Skeletal muscle cell (primary cell): ENCODE measurements at places on chromosomes 7 and 10.

- DNase-seq, result no peak
Observed at GRCh38 chr10:50604809-50605208, 18.9 kb downstream of the SGMS1 start.

- no peak for DNase-seq
Observed at GRCh38 chr7:156356551-156356950, 284.0 kb upstream of the RNF32 start.

GRCh38 chr10:26627324-26627723 lies 70.2 kb upstream of the PDSS1 start:
- no peak for DNase-seq

GRCh38 chr10:3802526-3803265 lies 17.7 kb upstream of the KLF6 start:
- DNase-seq, result no peak

- no peak for DNase-seq
Observed at GRCh38 chr10:83835945-83836745, 303.2 kb upstream of the GHITM start.

- DNase-seq, result no peak
Observed at GRCh38 chr10:59631237-59631636, 78.4 kb downstream of the SLC16A9 start.

DNA sequence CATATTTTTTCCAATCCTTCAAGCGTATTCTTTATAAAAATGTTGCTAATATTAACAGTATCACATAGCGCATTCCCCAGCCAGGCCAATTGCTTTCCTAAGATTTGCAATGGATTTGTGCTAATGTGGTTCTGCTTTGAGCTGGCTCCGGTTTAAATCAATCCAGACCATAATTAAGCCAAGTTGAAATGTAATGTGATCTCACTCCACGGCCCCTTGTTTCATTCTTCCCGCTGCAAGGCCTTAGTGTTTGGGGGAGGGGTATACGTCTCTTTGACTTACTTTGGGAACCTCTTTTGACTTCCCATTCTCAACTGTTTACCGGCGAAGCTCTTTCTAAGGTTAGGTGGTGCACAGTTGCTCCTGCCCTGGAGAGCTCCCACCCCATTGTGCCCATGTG lies 86.4 kb downstream of the PRPF18 start:
- DNase-seq, result no peak

GRCh38 chr7:29189743-29190201 lies 4.8 kb upstream of the CHN2 start:
- no peak for DNase-seq

DNA sequence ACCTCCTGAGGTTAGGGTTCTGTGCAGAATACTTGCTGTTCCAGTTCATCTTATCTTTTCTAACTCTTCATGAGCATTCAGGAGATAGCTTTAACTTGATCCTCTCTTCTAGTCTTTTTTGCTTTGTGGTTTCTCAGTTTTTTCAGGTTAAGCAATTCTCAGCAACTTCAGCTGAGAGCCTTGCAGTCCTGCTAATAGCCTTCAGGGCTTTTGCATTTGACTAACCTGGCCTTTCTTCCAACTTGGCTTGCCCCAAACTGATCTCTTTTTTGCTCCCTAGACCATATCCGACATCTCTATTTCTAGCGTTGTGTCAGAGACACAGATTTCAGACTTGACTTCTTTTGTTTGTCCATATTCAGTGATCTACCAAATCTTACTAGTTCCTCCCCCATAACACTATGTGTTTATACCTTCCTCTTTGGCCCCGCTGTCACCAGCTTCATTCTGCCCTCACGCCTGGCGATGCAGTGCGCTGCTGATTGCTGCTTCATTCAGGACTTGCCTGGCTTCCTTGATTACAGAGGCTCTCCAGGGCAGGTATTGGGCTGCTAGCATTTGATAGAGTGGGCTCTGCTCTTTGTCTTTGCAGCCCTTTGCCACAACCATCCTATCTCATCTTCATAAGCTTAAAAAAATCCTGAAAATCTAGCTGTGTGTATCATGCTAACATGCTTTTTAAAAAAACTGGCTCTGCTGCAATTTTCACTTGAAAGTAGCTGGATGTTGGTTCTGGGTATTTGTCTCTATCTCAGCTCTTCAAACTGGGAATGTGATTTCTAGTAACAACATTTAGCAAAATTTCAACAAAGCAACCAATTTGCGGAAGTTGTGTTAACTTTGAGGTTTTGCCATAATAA lies 9.6 kb downstream of the CUL1 start:
- DNase-seq, result no peak

- no peak for DNase-seq
Observed at GRCh38 chr7:115346685-115347084, 424.8 kb downstream of the MDFIC start.
